ENCODE measurements at places on chromosomes 6 and 20.

DNA sequence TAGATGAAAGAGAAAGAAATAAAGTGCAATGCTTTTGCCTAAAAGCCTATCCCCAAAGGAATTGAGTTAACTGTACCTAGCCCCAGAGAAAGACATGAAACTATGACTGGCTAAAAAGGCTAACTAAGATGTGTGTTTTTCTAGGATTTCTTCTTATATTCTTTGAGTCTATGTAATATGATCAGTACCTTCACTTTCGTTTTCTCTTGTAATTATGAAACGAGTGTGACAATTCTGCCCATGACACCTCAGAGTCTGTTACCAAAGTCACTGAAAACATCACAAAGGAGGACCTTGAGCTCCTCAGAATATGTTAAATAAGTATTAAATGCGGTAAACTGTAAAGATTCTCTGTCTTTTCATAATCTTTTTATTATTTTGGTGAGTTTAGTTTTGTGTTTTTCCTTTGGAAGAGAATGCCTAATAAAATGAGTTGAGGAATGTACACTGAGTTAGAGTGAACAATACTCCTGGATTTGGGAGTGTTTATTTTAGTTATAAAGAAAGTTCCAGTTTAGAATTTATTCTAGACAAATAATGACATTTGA is 141.3 kb downstream of the FUT9 start:
- no peak for DNase-seq

GRCh38 chr6:25239059-25239458 is 40.1 kb upstream of the CARMIL1 start:
- no peak for DNase-seq

DNA sequence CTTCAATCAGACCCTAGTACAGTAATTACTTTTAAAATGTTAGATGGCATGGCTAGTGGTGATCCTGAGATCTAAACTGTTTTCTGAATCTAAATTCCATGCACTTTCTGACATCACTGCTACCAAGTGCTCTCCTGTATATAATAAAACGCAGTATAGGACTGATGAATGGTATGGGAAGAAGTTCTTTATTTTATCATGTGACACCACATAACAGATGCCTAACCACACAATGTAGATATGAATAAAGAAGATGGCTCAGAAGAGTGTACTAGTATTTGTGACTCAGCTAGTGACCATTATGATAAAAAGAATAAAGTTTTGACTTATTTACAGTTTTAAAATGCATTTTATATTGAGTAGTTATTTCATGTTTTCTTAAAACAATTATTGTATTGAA is 8.5 kb downstream of the NDUFAF4 start:
- DNase-seq = no peak

- no peak for DNase-seq
These were observed 84.5 kb upstream of the MCHR2 start for GRCh38 chr6:100078509-100078908.

All from spinal cord (tissue), 10 donors.